ENCODE measurements at places on chromosomes 7 and 10.
A peak's percentile ranks its signal among the peaks of the same experiment; 100 is the strongest.

GRCh38 chr10:31383810-31384588 is 65.0 kb downstream of the ZEB1 start:
- no peak overlapping the region for H3K27ac ChIP-seq
- no peak for DNase-seq
- no peaks in the 10 kb centered on the region for H3K27me3 ChIP-seq
- H3K4me3 ChIP-seq = no peak overlapping the region
- H3K36me3 ChIP-seq = peaks cover 30% of the 10 kb centered on the region
- H3K4me1 ChIP-seq = peaks cover 2% of the 10 kb centered on the region

DNA sequence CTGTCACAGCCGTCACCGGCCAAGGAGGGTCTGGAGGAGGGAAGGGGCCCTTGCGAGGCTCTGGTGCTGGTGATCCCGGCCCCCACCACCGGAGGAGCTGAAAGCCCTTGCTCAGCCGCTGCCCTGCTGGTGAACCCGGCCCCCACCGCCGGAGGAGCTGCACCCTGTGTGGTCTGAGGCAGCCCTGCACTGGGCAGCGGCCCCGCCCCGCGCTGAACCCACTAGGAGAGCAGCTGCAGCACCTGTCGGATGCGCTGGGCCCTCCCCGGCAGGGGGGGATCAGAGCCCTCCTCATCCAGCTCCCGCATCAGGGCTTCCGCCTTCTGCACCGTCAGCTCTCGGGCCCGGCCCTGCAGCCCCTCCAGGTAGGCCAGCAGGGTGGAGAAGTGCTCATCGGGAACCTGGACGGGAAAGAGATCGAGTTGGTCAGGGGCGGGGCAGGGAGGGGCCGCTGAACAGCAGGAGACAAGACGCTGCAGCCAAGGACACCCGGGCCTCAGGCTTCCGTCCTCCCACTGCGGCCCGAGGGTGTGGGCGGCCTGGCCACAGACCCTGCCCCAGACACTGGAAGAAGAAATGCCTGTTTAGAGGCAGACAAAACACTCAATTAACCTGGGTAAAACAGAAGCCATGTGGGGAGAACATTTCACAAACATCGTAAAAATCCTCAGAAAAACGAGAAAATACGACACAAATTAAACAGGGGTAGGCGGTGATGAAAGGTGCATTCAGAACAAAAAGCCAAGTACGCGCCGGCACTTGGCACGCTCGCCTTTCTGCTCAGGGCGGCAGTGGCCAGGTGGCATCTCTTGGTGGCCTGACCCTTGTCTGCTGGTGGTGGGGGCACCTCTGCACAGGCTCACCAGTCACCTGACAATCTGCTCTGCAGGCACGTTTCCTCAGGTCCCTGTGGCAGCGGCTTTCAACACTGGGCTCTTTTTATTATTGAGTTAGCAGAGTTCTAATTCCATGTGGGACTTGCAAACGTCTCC is 14.7 kb downstream of the CYP2W1 start:
- peaks cover 8% of the 10 kb centered on the region for H3K36me3 ChIP-seq
- no peak for DNase-seq
- peaks cover 15% of the 10 kb centered on the region for H3K4me1 ChIP-seq

DNA sequence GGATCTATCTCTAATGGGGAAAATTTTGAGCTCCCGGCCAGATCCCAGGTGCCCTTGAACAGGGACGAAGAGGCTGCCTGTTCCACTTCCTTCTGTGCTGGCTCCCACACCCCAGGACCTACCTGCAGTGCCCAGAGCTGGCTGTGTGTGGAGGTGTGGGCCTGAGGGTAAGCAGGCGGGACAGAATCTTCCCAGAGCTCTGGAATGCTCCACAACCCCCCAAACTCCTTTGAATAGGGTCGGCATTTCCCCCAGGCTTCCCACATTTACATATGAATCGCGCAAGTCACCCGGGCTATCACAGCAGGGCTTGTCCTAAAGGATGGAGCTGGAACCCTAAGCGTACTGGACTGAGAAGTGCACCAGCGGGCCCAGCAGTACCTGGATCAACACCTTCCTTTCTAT is 95.9 kb downstream of the DNMBP start:
- H3K4me3 ChIP-seq = no peak overlapping the region
- H3K36me3 ChIP-seq = peaks cover 36% of the 10 kb centered on the region
- H3K27ac ChIP-seq = peak overlapping the region; percentile 21
- no peak for DNase-seq
- no peaks in the 10 kb centered on the region for H3K27me3 ChIP-seq
- peaks cover 11% of the 10 kb centered on the region for H3K4me1 ChIP-seq

GRCh38 chr10:31928549-31929260 is at the start of gene ARHGAP12:
ARHGAP12 (minus strand) TSS chr10:31928831; CDS start chr10:31908855, 19,976 bp downstream.
- no peaks in the 10 kb centered on the region for H3K36me3 ChIP-seq
- H3K4me1 ChIP-seq = peaks cover 2% of the 10 kb centered on the region
- DNase-seq = peak; percentile 86

DNA sequence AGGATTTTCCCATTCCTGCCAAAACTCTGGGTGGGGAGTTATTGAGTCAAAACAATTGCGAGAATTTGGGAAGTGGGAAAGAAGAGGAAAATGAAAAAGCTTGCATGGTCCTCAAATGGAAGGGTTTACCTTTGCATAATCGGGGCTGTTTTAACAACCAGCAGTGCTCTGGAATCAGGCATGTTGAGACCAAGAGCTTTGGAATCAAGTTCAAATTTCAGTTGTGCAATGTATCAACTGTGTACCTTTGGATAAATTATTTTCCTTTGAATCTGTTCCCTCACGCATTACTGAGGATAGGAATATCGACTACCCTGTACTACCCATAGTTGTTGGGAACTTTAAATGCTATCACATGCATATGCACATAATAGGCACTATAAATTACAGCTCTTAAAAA is 205.5 kb downstream of the JCAD start:
- H3K36me3 ChIP-seq = no peaks in the 10 kb centered on the region
- H3K4me3 ChIP-seq = no peak overlapping the region
- no peak for DNase-seq
- no peaks in the 10 kb centered on the region for H3K27me3 ChIP-seq

GRCh38 chr10:112247791-112248190 is 35.4 kb upstream of the TECTB start:
- no peaks in the 10 kb centered on the region for H3K27me3 ChIP-seq
- no peak overlapping the region for H3K27ac ChIP-seq
- no peak overlapping the region for H3K4me3 ChIP-seq
- H3K36me3 ChIP-seq = no peaks in the 10 kb centered on the region

DNA sequence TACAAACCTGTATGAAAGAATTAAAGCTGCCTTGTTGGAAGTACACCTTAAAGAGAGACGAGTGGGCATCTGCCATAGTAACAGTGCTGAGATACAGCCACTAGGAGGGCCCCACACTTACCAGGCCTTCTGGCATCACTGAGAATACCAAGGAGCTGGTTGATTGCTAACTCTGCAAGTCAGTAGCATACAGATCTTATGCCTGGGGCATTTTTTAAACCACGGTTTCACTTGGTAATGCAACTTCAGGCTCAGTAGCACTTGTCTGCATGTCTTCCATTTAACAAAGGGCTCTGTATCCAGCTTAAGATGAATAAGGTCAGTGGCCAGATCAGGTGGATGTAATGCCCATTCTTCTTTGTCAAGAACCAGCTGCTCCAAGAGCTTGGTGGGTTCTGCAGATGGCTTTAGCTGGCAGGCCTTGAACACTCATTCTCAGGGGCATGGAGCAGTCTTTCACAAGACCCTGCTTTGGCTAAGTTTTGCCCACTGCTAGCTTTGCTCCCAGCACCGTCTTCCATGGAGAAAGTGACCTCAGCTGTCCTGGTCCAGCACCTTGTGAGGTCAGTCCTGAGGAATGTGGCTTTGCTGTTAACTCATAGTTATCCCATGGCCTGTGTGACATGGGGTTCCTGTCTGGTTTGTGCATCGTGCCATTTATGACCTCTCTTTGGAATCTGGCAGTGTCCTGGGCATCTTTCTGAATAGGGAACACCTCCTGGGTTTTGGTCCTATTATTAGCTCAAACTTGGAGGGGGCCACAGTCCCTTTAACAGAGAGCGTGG is 68.1 kb downstream of the BMPER start:
- no peaks in the 10 kb centered on the region for H3K27me3 ChIP-seq
- peak; percentile 10 for DNase-seq
- H3K4me3 ChIP-seq = no peak overlapping the region
- H3K4me1 ChIP-seq = peaks cover 5% of the 10 kb centered on the region
- no peaks in the 10 kb centered on the region for H3K36me3 ChIP-seq

GRCh38 chr10:125505648-125506047 is 177.3 kb downstream of the TEX36 start:
- no peaks in the 10 kb centered on the region for H3K36me3 ChIP-seq
- no peaks in the 10 kb centered on the region for H3K27me3 ChIP-seq
- H3K27ac ChIP-seq = no peak overlapping the region
- no peaks in the 10 kb centered on the region for H3K4me1 ChIP-seq
- no peak overlapping the region for H3K4me3 ChIP-seq

GRCh38 chr7:44093102-44093641 is 10.8 kb upstream of the POLM start:
- H3K4me1 ChIP-seq = peaks cover 11% of the 10 kb centered on the region
- no peak overlapping the region for H3K4me3 ChIP-seq
- no peak for DNase-seq

DNA sequence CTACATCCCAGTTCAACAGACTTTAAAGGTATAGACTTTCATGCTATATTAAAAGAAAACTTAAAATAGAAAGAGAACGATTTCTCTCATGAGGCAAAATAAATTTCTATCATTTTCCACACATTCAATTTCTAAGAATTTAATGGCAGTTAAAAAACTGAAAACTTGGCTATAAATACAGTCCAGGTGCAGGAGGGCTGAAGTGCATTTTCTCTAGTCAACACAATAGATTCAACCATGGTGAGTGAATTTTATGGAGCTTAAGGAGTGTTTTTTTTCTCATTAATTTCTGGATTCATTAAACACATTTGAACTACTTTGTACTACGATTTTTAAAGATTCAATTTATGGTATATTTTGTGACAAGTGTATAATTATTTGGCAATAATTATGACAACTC is 240.8 kb upstream of the SLC26A5 start:
- DNase-seq = no peak
- no peak overlapping the region for H3K27ac ChIP-seq
- no peak overlapping the region for H3K4me3 ChIP-seq
- H3K36me3 ChIP-seq = no peaks in the 10 kb centered on the region
- H3K4me1 ChIP-seq = peaks cover 2% of the 10 kb centered on the region

DNA sequence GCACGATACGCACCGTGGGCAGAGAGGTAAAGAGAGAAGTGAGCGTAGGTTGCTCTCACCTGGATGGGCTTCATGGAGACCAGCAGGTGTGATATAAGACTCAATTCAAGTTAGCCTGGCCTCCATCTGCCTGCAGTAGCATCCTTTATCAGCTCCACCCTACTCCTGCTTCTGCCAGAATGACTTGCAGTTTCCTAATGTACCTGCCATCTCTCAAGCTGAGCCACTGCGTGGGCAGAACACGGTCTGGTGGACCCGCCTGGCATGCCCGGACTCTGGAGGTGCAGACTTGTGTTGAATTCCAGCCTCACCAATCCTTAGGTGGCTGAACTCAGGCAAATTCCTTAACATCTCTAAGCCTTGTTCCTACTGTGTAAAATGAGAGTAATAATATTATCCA is 64.3 kb downstream of the STEAP1B start:
- no peak for DNase-seq
- no peaks in the 10 kb centered on the region for H3K36me3 ChIP-seq
- no peak overlapping the region for H3K27ac ChIP-seq
- H3K4me3 ChIP-seq = no peak overlapping the region
- peaks cover 8% of the 10 kb centered on the region for H3K4me1 ChIP-seq

- no peak overlapping the region for H3K27ac ChIP-seq
- H3K4me3 ChIP-seq = no peak overlapping the region
- DNase-seq = no peak
- H3K4me1 ChIP-seq = no peaks in the 10 kb centered on the region
These were observed 10.6 kb upstream of the ZNF239 start for GRCh38 chr10:43585046-43585445.

GRCh38 chr10:7412237-7412927 is 1.5 kb upstream of the SFMBT2 start:
- H3K27ac ChIP-seq = no peak overlapping the region
- H3K27me3 ChIP-seq = peaks cover 67% of the 10 kb centered on the region
- H3K4me3 ChIP-seq = no peak overlapping the region

DNA sequence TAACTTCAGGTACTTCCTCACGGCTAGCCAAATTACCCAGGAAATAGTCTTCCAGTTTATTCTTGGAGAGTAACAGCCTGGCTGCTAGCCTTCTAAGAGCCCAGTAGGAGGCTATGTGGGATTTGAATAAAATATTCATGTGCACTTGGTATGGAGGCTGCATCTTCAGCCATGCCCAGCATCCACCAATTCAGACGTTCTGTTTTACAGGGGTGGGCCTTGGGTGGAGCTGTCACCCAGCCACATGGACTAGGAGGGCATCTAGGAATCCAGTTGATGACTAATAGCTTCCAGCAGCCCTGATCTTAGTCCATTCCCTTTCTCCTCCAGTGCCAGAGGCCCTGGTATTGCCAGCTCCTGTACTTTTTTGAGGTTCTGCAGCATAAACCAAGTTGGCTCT is 66.3 kb upstream of the ZRANB1 start:
- H3K4me3 ChIP-seq = no peak overlapping the region
- peaks cover 6% of the 10 kb centered on the region for H3K27me3 ChIP-seq
- H3K36me3 ChIP-seq = no peaks in the 10 kb centered on the region
- DNase-seq = peak; percentile 57
- peaks cover 2% of the 10 kb centered on the region for H3K4me1 ChIP-seq
- no peak overlapping the region for H3K27ac ChIP-seq

- H3K36me3 ChIP-seq = peaks cover 76% of the 10 kb centered on the region
- peak; percentile 63 for DNase-seq
- peak overlapping the region; percentile 89 for H3K27ac ChIP-seq
- H3K27me3 ChIP-seq = no peaks in the 10 kb centered on the region
- H3K4me1 ChIP-seq = no peaks in the 10 kb centered on the region
These were observed 25.6 kb downstream of the IRF5 start for GRCh38 chr7:128963327-128963757.

DNA sequence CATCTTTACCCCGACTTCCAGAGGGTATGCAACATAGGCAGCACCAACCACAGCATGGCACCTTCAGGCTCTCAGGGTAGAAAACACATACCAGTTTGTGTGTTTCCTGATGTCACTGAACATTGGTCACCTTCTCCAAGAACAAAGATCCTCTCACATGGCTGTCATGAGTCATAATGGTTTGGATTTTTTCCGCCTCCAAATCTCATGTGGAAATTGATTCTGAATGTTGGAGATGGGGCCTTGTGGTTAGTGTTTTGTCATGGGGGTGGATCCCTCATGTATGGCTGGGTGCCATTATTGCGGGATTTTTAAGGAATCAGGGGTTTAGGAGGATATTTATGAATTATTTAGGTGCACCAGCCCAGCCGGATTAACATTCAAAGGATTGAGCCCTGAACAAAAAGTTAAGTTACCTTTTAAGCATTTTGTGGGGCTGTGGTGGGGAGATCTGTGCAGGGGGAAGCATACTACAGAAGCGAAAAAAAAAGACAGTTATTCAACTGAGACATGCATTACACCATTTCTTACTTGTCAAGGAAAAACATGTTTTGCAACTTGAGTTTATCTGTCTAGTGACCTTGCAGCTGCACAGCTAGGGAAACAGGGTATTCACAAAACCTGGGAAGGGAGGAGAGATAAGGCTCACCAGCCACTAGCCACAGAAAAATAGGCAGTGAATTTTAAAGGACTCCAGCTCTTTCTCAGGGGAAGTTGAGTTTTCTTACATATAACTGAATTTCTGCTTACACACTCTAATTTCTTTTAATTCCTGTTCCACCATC is 774.1 kb upstream of the AUTS2 start:
- no peaks in the 10 kb centered on the region for H3K27me3 ChIP-seq
- DNase-seq = no peak
- no peak overlapping the region for H3K4me3 ChIP-seq
- H3K4me1 ChIP-seq = no peaks in the 10 kb centered on the region
- no peak overlapping the region for H3K27ac ChIP-seq

Measured in mesenchymal stem cell (in vitro differentiated cells and primary cell).